ENCODE measurements at places on chromosomes 7 and 10.

DNA sequence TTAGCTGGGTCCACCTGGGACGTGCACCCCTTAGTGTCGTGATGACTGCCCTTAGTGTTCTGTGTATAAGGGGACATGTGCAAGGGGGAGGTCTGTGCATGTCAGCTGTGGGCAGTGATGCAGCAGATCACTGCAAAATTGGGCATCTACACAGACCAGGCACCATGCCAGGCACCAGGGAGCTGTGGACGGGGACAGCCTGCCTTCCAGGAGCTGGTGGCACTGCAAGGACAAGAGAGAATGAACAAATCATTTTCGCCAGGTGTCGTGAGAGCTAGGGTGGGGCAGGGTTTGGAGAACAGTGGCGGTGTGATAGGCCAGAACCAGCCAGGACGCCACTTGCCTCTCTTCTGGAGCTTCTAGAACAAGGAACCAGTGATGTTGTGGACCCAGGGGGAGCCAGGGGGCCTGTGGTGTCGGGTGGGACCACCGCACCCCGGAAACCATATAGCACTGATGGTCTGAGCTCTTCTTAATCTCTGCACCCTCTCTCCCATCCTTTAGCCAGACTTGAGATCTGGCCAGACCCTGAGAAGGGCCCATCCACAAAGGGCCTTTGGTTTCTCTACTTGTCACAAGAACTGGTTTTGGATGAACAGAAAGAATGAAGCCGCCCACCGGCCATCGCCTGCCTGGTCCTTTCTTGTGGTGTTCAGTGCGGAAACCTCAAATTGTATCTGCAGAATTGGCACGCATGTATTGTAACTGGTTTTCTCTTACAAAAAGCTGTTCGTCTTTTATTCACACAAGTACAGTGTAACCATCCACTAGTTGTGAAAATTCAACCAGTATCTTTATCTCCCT, 30.7 kb downstream of the PRF1 start:
- DNase-seq: no peak

DNA sequence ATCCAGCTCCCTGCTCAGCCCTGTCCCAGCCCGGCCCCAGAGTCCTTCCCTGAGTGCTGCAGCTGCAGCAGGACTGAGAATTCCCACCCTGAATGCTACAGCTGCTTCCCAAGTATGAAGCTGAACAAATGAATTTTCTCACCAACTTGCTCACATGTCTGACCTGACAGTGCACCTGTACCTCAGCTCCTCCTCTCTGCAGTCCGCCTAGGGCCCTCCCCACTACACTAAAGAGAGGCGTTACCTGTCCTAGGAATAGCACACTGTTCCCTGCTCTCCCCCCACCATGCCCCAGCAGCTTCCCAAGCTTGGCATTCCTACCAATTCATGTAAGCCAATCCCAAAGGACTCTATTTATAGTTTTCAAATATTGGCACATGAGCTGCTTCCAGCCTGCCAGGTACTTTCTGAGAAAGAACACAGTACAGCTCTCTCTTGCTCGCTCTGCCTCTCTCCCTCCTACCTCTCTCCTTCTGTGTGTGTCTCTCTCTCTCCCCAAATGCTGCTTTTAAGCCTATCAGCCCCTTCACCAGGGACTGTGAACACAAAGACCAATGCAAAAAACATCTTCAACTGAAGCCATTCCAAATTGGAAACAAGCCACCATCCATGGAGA, 400.1 kb downstream of the TNS3 start:
- DNase-seq: no peak

GRCh38 chr7:149285603-149286002, 23.6 kb downstream of the ZNF783 start:
- DNase-seq: no peak

DNA sequence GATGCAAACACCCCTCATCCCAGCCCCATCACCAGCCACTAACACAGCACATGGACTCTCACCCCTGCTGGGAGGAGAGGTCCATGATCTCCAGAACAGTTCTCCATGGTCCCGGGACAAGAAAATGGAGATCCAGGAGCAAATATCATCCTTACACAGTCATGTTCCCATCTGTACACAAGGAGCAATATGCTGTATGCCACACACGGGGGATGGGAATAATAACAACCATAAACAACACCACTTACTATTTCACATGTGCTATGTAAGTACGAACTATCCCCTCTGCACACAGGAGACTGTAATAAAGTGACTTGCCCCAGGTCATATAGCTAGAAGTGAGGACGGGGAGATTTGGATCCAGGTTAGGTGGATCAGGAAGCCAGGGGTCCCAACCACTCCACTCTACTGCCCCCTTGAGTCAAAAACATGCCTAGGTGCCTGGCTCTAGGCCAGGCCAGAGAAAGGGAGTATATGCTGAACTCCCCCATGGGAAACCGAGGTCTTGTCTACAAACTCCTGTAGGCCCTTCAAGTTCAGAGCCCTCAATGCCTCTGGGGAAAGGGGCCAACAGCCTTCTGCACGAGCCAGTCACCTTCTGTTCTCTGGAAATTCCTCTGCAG, 34.1 kb downstream of the LRRC20 start:
- peak; percentile 45 for DNase-seq

All from activated CD4-positive, alpha-beta T cell treated with anti-CD3 and anti-CD28 coated beads for 48 hours (primary cell).